ENCODE measurements at places on chromosomes 4 and X.

GRCh38 chr4:80199004-80199560 is 1.8 kb downstream of the PRDM8 start:
- no peak for DNase-seq

- DNase-seq = no peak
Measured at GRCh38 chr4:121950680-121951520, 960 bp downstream of the TRPC3 start.

- DNase-seq = no peak
Measured at GRCh38 chr4:143858456-143858855, 46.9 kb downstream of the GYPE start.

GRCh38 chrX:23341452-23341851 is 6.8 kb downstream of the PTCHD1 start:
- no peak for DNase-seq

- peak; percentile 15 for DNase-seq
Measured at GRCh38 chrX:120753413-120754251, 122.0 kb downstream of the CT47B1 start.

- DNase-seq = no peak
Measured at GRCh38 chr4:71545168-71545567, 206.3 kb downstream of the SLC4A4 start.

DNA sequence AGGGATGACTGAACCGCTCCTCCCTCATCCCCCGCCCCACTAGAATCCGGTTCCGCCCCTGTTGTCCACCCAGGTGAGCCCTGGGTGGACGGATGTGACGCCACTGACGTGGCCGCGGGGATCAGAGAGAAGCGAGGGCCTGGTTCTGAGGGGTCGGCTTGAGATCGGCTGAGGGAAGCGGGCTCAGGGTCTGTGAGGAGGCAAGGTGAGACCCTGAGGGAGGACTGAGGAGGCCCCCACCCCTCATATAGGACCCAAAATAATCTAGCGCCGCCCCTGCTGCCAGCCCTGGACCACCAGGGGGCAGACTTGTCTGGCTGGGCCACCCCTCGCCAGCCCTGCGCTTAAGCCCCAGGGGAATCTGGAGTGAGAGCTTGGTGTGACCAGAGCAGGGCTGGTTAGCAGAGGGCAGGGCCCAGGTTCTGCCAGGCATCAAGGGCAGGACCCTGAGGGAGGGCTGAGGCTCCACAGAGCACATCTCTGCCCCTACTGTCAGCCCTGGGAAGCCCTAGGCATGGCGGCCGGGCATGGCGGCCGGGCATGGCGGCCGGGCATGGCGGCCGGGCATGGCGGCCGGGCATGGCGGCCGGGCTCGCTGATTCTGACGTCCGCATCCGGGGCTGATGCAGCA is at the start of gene MAGEA8:
TSS of gene MAGEA8 (plus strand) at position 103 of the 631 bp plus-strand sequence. CDS start 3,090 bp downstream, outside the sequence.
- no peak for DNase-seq

- DNase-seq = no peak
Measured at GRCh38 chrX:129980540-129981199, 1.8 kb upstream of the BCORL1 start.

All from activated T-cell treated with anti-CD3 and anti-CD28 coated beads for 4 hours (primary cell).